Heart right ventricle (tissue), 16 donors: ENCODE measurements at places on chromosomes 3 and 15. TPM values are rescaled to one million over a fixed set of nuclear protein-coding genes. Genes with fewer than 3 reads are reported as not detected.
A peak's percentile ranks its signal among the peaks of the same experiment; 100 is the strongest.

DNA sequence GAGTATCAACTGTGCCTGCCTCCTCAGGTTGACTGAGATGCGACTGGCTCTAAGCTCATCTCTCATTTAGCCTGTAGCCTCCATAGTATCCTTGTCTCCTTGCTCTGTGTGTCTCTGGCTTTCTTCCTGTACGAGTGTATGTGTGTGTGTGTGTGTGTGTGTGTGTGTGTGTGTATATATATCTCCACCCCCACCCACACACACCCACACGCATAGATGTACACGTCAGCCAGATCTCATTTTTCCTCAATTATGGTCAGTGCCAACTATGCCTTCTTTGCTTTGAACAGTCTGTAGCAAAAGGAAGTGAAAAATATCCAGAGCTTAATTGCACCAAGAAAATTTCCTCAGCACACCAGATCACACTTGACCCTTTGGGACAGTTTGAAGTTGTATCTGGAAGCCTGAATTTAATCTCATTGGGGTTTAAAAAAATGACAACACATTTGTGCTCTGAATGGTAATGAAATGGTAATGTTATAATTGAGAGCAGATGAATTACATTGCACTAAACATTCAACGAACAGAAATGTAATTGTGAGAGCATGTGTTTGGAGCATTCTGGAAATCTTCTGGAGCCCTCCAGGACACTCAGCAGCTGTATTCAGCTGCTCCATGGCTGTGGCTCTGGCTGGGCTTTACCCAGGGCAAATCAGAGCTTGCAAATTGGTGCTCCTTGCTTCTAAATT lies 63.6 kb downstream of the RYR3 start:
- H3K27ac ChIP-seq: no peak overlapping the region
- H3K4me1 ChIP-seq: no peaks in the 10 kb centered on the region
- H3K27me3 ChIP-seq: no peaks in the 10 kb centered on the region
- no peaks in the 10 kb centered on the region for H3K36me3 ChIP-seq

DNA sequence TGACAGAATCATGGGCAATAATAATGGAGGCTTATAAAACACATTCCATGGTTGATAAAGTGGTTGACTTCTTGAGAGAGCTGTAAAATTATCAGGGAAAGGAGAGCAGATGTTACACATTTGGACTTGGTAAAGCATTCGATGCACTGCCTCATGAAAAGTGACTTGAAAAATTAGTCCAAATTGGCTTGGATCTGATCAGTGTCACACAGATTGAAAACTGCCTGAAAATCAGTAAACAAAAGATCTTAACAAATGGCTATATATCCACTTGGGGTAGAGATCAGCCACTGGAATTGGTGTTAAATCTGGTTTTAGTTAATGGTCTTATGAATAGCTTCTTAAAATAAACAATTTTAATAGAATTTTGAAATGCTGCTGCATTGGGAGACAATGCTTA lies 20.3 kb downstream of the SHOX2 start:
- H3K36me3 ChIP-seq: no peaks in the 10 kb centered on the region
- DNase-seq: no peak
- no peak overlapping the region for H3K27ac ChIP-seq
- H3K27me3 ChIP-seq: peaks cover 91% of the 10 kb centered on the region
- H3K4me1 ChIP-seq: no peaks in the 10 kb centered on the region

- peaks cover 10% of the 10 kb centered on the region for H3K4me1 ChIP-seq
- DNase-seq: no peak
- H3K4me3 ChIP-seq: no peak overlapping the region
These were observed 113.7 kb downstream of the LIPC start for GRCh38 chr15:58545307-58546065.

DNA sequence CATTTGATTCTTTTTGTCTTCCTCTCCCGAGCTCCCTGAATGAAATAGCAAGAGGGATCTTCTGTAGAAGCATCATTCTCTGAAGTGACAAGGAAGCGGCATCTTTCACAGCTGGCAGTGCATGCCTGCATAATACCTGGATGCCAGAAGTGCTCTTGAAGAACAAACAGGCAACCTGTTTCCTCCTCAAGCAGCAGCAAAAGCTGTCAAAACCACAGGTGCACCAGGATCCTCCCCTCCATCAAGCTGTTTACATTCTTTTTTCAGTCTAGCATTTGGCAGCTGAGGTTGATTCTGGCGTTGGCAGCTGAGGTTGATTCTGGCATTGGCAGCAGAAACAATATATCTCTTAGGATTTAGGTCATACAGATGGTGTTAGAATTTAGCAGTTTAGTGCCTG lies 979.0 kb downstream of the TUSC7 start:
- no peaks in the 10 kb centered on the region for H3K36me3 ChIP-seq
- DNase-seq: no peak
- H3K27ac ChIP-seq: no peak overlapping the region
- H3K4me3 ChIP-seq: no peak overlapping the region
- H3K4me1 ChIP-seq: no peaks in the 10 kb centered on the region

DNA sequence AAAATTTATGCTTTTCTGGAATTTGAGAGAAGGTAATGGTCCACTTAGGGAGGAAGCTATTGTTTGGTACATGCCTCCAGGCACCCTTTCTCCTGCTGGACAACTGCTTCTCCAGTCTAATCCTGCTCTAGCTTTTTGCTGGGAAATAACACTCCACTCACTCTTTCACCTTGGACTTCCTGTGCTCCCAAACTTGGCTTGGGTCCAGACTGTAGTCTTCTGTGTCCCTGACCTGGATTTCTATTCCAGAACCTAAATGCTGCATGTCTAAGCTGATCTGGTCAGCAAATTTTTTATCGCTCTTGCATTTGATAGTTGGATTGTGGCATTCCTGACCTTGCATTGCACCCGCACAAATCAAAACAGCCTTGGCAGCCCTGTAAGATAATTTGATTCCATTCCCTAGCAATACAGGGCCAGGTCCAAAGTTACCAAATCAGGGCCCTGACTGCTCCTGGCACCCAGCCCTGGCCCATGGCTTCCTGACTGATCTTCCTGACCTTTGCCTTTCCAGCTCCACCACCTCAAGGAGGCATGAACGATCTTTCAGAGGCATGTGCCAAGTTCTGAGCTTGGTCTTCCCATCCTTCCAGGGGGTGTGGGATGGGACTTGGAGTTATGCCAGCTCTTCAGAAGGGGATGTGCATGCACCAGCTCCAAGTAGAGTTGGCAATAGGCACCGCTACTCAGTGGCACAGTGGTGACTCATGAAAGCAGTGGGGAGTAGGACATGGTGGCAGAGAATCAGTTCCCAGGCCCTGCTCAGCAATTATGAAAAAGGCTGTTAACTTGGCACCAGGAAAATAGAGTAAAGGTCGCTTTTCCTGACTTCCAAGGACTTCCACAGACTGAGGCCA lies 43.9 kb upstream of the GOLGA8J start:
- H3K27me3 ChIP-seq: no peaks in the 10 kb centered on the region
- H3K4me1 ChIP-seq: no peaks in the 10 kb centered on the region
- no peak for DNase-seq
- H3K27ac ChIP-seq: no peak overlapping the region
- no peaks in the 10 kb centered on the region for H3K36me3 ChIP-seq

- H3K27me3 ChIP-seq: no peaks in the 10 kb centered on the region
- no peak for DNase-seq
- H3K4me1 ChIP-seq: no peaks in the 10 kb centered on the region
These were observed 25.3 kb upstream of the HRH1 start for GRCh38 chr3:11128682-11129632.

GRCh38 chr3:196931828-196932587 lies 10.3 kb downstream of the NCBP2 start:
- DNase-seq: no peak
- no peak overlapping the region for H3K27ac ChIP-seq
- H3K27me3 ChIP-seq: no peaks in the 10 kb centered on the region
- H3K4me1 ChIP-seq: no peaks in the 10 kb centered on the region
- H3K4me3 ChIP-seq: no peak overlapping the region

DNA sequence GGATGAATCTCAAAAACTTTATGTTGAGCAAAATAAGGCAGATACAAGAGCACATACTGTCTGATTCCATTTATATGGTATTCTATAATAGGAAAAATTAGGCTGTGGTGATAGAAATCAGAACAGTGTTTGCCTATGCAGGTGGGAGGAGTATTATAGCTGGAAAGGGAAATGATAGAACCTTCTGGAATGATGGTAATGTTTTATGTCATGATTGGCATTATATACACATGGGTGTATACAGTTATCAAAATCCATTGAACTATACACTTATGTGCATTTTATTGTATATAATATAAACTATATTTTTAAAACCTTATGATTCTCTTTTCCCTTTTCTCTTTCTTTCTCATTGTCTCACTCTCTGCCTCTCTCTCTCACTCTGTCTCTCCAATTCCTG lies 156.1 kb downstream of the THSD4 start:
- H3K27ac ChIP-seq: no peak overlapping the region
- no peak for DNase-seq
- H3K4me3 ChIP-seq: no peak overlapping the region

GRCh38 chr3:126525853-126526667 lies 2.1 kb downstream of the CHST13 start:
- H3K4me3 ChIP-seq: no peak overlapping the region
- H3K36me3 ChIP-seq: no peaks in the 10 kb centered on the region
- peaks cover 16% of the 10 kb centered on the region for H3K27me3 ChIP-seq
- peaks cover 43% of the 10 kb centered on the region for H3K4me1 ChIP-seq

DNA sequence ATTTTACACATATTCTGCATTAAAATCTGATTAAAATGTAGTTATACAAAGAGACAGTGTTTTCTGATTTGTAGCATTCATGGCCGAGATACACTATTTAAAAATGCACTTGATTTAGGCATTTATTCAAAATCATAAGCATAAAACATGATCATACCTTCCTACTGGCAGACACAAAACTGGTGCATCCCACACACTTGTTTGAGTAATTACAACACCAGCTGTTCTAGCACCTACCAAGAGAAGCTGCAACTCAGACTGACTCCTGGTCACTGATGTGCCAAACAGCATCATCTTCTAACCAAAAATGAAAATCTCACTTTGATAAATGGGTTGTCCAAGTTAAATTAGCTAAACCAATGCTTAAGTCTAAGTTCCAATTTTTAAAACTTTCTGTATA lies 262.7 kb upstream of the NSMCE3 start:
- no peaks in the 10 kb centered on the region for H3K27me3 ChIP-seq
- DNase-seq: no peak
- H3K36me3 ChIP-seq: no peaks in the 10 kb centered on the region
- H3K4me1 ChIP-seq: no peaks in the 10 kb centered on the region
- no peak overlapping the region for H3K4me3 ChIP-seq

DNA sequence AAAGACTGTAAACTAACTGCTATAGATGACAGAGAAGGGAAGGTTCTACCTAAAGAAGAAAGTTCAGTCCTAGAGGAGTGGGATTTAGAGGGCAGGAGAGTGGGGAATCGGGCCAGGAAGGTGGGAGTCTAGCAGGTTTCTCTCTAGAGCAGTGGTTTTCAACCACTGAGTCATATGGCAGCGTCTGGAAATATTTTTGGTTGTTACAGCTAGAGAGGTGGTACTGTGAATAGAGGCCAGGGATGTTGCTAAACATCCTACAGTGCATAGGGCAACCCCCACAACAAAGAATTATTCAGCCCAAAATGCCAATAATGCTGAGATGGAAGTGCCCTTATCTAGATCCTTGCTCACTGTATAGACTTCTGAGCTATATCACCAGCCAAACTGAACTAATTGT lies 28.7 kb downstream of the ATP1B3 start:
- no peak overlapping the region for H3K27ac ChIP-seq
- H3K27me3 ChIP-seq: no peaks in the 10 kb centered on the region
- H3K4me1 ChIP-seq: no peaks in the 10 kb centered on the region
- DNase-seq: no peak

DNA sequence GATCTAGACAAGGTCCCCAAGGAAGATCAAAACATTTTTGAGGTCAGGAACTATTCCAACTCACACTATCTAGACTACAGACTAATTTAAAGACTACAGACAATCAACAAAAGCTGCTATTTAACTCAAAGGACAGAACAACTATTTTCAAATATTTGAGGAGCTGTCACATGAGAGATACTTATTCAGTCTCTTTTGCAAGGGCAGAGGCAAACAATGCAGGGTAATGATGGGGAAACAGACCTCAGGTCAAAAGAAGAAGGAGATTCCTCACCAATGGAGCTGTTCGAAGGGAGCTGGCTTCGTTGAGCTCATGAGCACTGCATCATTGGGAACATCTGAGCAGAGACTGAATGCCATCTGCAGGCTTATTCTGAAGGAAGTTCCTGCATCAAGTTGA lies 231.9 kb downstream of the DTWD1 start:
- DNase-seq: no peak
- H3K27ac ChIP-seq: no peak overlapping the region
- H3K27me3 ChIP-seq: no peaks in the 10 kb centered on the region
- H3K4me1 ChIP-seq: peaks cover 12% of the 10 kb centered on the region
- H3K4me3 ChIP-seq: no peak overlapping the region
- H3K36me3 ChIP-seq: no peaks in the 10 kb centered on the region

DNA sequence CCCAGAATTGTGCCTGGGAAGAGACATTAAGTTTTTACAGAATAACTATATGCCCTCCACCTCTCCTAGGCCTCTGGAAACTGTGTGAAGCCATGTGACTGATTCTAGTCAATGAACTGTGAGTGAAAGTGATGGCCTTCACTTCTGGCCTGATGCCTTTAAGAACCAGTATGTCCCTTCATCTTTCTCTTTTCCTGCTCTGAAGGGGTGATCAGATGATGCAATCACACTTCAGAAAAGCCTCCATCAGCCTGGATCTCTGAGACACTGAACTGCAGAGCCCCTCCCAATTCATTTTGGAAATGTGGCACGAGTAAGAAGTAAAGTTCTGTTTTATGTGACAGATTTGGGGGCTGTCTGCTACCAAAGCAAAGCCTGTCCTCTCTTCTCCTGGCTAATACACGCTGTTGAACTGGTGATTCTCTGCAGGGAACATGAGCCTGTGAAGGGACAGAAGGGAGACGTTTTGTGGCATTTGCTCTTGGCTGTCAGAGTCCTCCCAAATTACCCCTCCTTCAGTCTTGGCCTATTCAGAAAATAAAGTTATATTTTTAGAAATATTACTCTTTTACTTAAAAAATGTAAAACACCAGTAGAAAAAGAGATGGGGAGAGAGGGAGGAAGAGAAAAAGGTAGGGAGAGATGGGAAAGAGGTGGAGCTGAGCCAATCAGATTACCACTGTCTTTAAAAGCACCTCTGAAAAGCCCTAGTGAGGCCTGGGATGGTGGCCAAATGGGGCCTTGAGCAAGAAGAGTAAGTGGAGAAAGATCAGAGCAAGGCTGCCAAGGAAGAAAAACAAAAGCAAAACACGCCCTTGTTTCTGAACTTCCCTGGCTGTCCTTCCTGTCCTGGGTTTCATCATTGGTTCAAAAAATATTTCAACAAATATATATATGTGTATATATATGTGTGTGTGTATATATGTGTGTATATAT lies 40.9 kb upstream of the RYK start:
- H3K4me3 ChIP-seq: no peak overlapping the region
- peak; percentile 68 for DNase-seq
- H3K27me3 ChIP-seq: no peaks in the 10 kb centered on the region
- H3K36me3 ChIP-seq: no peaks in the 10 kb centered on the region
- peaks cover 12% of the 10 kb centered on the region for H3K4me1 ChIP-seq

The SLC38A3 gene
- total RNA-seq: 11.4 TPM

The HDC gene
- 0.56 TPM for total RNA-seq

The CTXND1 gene
- total RNA-seq: 0.11 TPM

The VWA5B2 gene
- not detected for total RNA-seq

The NR1I2 gene
- not detected for total RNA-seq

The CRABP1 gene
- not detected for total RNA-seq

The ATP1B3 gene
- total RNA-seq: 39.7 TPM

The EAF2 gene
- total RNA-seq: 3.3 TPM

The SAMMSON gene
- not detected for total RNA-seq

The EOMES gene
- total RNA-seq: not detected

The SLC9C1 gene
- 2.2 TPM for total RNA-seq
